ENCODE measurements at places on chromosomes 5 and 9.

GRCh38 chr5:148685520-148686134, 31.3 kb upstream of the HTR4 start:
- no peak for DNase-seq

DNA sequence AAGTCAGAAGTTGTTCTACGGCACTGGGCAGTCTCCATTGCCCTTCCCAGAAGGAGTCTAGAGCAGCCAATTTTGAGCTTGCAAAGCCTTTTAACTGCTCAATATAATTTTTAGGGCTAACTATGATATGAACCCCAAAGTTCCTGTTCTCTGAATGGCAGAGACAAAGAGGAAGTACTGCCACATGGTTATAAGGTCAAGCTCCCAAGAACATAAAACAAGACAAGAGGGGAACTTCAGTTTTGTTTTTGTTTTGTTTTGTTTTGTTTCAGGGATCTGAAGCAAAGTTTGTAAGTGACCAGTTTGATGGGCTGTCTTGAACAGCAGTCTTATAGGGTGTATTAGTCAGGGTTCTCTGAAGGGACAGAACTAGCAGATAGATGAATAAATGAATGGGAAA, 11.9 kb upstream of the SMC2 start:
- no peak for DNase-seq

- no peak for DNase-seq
Observed at GRCh38 chr5:146521403-146522106, 5.6 kb upstream of the GPR151 start.

- no peak for DNase-seq
Observed at GRCh38 chr5:137126829-137127228, 372.3 kb downstream of the SPOCK1 start.

DNA sequence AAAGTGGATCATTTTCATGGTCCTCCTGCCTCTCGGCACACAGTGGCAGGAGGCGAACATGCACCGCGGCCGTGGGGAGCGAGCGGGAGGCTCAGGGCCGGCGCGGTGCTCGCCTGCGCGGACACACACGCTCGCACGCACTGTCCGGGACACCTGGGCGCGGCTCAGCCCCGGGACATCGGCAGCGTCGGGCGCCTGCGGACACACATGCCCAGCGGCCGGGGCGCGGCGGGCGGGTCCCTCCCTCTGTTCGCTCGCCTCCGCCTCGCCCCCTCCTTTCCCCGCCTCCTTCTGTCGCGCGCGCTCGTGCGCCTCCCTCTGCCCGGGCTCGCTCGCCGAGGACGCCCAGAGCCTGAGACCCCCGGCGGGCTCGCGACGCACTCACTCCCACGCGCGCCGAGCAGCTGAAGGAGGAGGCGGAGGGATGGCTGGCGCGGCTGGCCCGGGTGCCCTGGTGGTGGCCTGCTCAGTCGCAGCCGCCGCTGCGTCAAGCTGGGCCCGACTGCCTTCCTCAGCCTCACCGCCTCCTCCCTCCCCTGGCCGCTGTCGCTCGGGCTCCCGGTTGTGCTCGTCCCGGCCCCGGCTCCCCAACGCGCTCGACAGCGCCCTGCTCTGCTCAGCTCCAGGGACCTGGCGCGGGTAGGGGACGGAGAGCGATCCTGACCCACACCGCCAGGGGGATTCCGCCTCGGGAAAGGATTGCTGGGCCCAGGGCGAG, at the start of gene FRMD3:
Gene FRMD3, minus strand, starts transcription at position 230 of the 718 bp plus-strand sequence. Its CDS starts 170 bp downstream, at position 60.
- DNase-seq = peak; percentile 62

- DNase-seq = no peak
Observed at GRCh38 chr5:136026636-136027035, 2.2 kb upstream of the TGFBI start.

DNA sequence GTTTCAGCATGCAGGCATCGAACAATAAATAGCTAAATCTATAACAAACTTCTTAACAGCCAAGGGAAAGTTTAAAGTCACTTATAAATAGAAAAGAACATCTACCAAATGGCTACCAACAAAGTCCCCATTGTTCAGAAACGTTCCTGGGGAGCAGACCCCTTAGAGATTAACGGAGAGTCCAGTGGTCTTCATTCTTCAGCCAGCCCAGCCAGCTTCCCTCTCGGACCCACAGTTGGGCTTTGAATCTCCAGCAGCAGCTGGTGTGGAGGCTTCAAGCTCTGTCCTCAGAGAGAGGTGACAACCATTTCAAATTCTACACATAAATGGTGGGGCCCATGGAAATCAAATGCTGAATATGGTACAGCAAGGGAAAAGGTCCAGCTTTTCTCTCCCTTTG, 11.2 kb downstream of the ENC1 start:
- no peak for DNase-seq

DNA sequence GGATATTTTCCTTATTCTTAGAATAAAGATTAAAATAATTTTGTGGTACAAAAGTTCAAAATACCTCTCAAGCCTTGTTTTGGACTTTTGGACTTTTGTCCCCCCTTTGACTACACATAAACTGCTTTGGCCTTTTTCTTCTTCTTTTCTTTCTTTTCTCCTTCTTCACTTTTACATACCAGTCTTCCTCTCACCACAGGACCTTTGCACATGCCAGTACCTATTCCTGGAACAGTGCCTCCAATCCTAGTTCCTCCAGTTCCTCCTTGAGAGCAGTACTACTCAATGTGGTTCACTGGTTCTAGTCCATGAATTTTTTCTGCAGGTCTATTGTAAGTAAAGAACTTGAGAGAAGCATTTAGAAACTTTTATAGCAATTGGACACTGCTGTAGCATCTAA, 136.5 kb downstream of the STK32A start:
- DNase-seq = no peak

GRCh38 chr5:435961-436640, 6.9 kb upstream of the EXOC3 start:
- no peak for DNase-seq

GRCh38 chr5:73451224-73452130, 2.9 kb upstream of the FOXD1 start:
- peak; percentile 90 for DNase-seq

GRCh38 chr5:133995883-133996563, 8.8 kb downstream of the VDAC1 start:
- no peak for DNase-seq

DNA sequence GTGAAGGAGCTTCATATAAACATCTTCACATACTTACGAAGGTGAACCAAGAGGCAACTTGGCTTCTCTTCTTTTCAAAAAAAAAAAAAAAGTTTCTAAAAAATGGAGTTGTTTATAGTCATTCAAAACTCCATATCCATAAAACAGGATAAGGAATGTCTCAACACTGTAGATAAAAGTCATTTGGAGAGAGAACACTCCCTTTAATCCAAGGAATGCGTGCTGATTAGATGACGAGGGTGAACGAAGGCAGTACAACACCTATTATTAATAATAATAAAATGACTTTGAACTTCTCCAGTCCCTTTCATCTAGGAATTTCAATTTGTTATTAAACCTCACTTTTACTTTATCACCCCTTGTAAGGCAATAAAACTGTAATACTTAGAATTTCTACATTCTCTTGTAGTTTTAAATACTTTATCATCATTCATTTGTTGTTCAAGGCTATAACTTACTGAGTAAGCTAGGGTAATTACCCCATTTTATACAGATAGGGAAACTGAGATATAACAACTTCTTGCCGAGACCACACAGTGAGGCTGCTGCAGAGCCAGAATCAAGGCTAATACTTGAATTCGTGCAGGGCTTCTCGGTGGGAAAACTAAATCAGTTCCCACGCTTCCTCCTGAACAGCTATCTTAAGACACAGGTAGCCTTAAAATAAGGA, 377.1 kb downstream of the EFNA5 start:
- no peak for DNase-seq

DNA sequence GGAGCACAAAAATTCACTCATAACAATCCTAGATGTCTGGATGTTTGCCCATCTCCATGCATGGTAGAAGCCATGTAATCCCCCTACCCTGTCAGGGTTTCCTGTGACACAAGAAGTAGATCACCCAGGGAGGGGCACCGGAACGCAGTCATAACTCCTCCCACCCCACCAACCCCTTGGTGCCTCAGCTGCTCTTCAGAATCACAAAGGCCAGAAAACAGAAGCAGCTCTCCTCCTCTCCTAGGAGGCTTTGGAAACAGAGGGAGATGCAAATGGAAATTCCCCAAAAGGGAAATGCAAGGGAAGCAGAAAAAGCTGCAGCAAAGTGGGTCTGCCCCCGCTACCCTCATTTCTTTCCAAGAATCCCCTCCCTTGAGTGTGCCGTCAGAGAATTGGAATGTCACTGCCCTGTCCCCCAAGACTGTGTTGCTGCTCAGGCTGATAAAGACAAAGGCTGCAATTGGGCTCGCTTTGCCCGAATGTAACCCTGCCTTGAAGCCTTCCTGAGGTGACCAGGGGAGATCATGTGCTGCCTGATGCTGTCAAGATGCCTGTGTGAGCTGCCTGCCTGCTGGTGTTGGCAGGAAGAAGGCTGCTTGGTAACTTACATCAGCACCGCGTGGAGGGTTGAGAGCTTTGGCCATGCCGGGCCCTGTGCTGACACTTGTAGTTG, 65.5 kb upstream of the ABCA1 start:
- no peak for DNase-seq

GRCh38 chr9:2621722-2622460, at the start of gene VLDLR:
VLDLR (plus strand) TSS chr9:2621787; CDS start chr9:2622190, 403 bp downstream.
- DNase-seq = peak; percentile 82

GRCh38 chr5:17258431-17258830, 41.0 kb downstream of the BASP1 start:
- no peak for DNase-seq

- no peak for DNase-seq
Observed at GRCh38 chr5:74575741-74576538, 64.6 kb downstream of the ENC1 start.

DNA sequence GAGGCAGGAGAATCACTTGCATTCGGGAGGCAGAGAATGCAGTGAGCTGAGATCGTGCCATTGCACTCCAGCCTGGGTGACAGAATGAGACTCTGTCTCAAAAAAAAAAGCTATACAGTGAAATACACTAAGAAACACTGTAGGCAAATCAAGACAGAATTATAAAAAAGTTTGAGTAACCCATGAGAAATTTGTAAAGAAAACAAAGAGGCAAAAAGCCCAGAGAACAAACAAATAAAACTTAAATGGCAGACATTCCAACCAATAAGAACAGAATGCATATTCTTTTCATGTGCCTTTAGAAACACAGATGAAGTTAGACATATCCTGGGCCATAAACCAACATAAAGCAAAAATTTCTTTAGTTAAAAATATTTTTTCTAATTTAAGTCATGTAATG, 30.6 kb downstream of the ZNF169 start:
- DNase-seq = no peak

DNA sequence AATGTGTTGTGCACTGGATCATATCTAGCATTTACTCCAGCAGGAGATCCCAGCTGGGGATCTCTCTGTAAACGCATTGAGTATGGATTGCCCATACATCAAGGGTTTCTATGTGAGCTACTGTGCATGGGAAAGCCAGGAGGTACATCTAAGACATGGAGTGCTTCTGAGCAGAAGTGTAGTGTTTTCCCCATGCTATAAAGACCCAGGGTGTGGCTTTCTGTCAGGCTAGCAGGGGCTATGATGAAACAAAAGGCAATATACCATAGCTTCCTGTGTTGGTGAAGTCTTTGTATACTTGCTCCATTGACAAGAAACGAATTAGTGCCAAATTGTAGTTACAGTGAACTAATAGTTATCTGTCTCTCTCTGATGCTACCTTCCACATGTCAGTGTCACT, 329.3 kb upstream of the TLE4 start:
- DNase-seq = no peak

DNA sequence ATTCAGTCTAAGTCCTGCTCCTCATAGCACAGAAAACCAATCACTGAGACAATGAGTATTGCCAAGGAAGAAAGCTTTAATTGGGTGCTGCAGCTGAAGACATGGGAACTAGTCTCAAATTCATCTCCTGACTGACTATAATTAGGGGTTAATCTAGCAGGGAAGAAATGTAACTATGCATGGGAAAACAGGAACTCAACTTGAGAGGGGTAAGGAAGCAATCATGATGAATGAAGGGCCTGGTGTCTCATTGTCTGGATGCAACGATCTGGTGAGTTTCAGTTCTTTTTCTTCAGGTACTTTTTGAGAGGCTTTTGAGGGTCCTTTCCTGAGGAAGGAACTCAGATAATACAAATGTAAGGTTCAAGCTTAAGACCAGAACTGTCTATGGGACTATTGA, 24.0 kb upstream of the OCLN start:
- no peak for DNase-seq

GRCh38 chr9:70420441-70421271, 6.2 kb upstream of the KLF9 start:
- DNase-seq = peak; percentile 82

Measured in activated CD4-positive, alpha-beta T cell treated with anti-CD3 and anti-CD28 coated beads, Interleukin-2, amount 10 ng/mL, durations not matched to agents 24 days and 14 days (primary cell).